ENCODE measurements at places on chromosomes 4 and X.
A peak's percentile ranks its signal among the peaks of the same experiment; 100 is the strongest.

DNA sequence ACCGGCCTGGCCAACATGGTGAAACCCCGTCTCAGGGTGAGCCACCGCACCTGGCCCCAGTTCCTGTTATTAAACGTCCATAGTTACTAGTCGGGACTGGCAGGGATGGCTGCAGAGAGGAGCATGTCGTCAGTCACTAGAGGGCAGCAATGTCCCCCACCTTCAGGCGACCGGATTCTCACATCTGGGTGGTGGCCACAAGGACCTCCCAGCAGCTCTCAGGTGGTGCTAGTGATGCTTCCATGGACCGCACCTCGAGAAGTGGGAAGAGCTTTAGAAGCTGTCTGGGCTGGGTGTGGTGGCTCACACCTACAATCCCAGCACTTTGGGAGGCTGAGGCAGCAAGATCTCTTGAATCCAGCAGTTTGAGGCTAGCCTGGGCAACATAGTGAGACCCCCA lies 13.3 kb upstream of the IL3RA start:
- peak; percentile 54 for DNase-seq

DNA sequence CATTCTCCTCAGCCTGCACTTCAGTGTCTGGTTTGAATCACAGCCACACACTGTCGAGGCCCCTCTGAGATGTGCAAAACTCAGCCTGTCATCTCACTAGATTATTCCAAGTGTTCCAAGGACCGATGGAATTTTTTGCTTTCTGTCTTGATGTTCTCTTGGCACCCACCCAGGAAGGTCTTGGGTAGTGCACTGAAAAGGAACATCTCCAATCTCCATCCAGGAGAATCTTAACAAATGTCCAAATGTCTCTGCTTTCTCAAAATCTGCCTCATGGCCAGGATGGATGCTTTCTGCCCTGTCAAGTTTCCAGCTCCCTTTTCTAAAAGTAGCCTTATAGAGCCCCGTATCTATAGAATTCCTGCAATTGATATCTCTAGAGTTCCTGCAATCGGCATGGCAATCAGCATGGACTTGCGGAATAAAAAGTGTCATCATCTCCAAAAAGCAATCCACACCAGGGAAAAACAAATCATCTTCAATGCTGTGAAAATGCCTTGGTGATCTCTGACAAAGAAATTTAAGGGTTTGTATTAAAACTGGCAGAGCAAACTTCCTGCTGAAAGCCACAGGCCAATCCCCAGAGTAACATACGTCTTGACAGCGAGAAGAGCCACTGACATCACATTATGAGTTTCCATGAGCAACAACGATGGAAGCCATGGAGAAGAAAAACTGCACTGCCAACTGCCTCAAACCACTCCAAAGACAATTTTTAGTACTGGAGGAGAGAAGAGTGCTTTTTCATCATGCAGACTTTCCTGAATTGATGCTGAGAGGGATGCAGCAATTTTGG lies 215.3 kb upstream of the FAM9B start:
- DNase-seq = no peak

GRCh38 chrX:920234-920799 lies 289.7 kb downstream of the SHOX start:
- peak; percentile 4 for DNase-seq

GRCh38 chr4:115491686-115492085 lies 378.3 kb upstream of the NDST4 start:
- DNase-seq = no peak

DNA sequence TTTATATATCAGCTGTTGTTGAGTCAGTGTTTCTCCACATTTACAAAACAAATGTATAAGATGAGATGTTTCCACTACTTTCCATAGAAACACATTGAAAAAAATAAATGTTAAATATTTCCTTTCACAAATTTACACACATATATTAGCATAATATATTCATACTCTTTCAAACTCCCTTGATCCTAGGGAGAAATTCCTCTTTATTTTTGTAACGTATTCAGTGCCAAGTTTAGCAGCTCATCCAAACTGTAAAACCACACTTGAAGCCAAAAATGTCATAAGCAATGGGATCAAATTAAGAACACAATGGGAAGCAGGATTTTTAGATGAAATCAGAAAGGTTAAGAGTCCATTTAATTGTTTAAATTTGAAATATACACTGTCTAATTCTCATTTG lies 381.1 kb upstream of the MAD2L1 start:
- DNase-seq = no peak

DNA sequence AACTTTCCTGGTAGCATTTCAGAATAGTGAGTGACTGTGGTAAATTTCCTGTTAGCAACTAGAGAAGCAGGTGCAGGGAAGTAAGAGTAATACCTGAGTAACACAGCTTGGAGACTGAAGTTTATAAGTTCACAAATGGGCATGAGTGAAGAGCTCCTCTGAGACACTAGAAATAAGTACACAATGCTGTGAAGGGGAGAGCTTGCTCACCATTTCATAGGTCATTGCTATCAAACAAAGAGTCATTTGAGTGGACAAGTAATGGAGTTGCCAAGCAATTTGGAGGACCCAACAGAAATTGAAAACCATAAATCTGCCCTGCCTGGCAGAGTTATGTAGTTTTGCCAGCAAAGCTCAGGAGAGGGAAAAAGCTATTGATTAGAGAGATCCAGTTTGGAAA lies 523.6 kb downstream of the TRAM1L1 start:
- no peak for DNase-seq

Data from GM03348 (cell line).